Heart left ventricle (tissue), 16 donors: ENCODE measurements at places on chromosomes 2 and 18. TPM values are rescaled to one million over a fixed set of nuclear protein-coding genes. Genes with fewer than 3 reads are reported as not detected.

DNA sequence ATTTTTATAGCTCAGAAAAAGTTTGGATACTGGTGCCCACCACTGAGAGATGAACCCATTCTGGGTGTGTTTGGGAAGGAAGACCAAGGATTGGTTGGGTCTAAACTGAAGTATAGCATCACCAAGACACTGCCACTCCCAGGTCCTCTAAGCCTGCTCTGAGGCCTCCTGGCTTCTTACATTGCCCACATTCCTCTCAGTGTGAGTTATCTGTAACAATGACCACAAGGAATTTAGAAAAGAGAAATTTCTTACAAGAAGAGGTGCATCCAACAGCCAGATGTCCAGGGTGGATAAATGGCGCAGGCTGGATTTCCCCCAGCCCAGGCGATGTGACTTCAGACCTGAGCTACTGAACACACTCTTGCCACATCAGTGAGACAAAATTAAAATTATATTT, 1.6 kb upstream of the GPR45 start:
- no peaks in the 10 kb centered on the region for H3K36me3 ChIP-seq
- no peaks in the 10 kb centered on the region for H3K4me1 ChIP-seq
- no peaks in the 10 kb centered on the region for H3K27me3 ChIP-seq

- no peaks in the 10 kb centered on the region for H3K4me1 ChIP-seq
- DNase-seq, result no peak
- H3K27ac ChIP-seq, result no peak overlapping the region
- no peak overlapping the region for H3K4me3 ChIP-seq
These were observed 71.2 kb downstream of the CERKL start for GRCh38 chr2:181585732-181586131.

CFAP53 gene
- not detected for total RNA-seq

DNA sequence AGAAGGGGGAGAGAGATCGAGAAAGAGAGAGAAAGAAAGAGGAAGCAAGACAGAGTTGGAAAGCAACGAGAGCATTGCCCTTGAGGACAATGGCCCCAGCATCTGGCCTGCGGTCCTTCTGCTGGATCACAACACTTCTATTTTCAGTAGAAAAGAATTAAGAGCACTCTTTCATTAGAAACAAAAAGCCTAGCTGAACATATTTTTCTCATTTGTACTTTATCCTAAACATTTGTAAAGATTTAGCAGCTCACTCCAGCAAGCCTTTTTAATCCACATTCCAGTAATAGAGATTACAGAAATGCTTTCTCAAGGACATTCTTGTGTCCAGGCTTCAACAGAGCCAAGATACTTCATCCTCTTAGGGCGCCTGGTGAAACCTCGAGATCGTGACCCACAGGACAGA, 31.6 kb upstream of the AFF3 start:
- H3K27ac ChIP-seq, result no peak overlapping the region
- no peaks in the 10 kb centered on the region for H3K27me3 ChIP-seq
- no peaks in the 10 kb centered on the region for H3K4me1 ChIP-seq
- H3K4me3 ChIP-seq, result no peak overlapping the region

DNA sequence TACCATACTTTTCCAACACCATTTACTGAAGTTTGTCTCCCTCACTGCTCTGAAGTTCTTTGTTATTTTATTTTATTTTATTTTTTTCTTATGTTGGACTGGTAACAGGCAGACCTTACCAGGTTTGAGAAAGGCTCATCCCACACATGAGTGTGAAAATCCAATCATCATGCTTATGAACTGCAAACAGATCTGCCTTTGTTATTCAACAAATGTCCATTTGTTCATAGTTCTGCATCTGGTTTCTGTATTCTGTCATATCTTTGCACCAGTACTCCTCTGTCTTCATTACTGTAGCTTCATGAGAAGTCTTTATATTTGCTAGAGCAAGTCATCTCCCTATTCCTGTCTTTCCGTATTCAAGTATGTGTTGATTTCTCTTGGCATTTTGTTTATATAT, 5.3 kb downstream of the RNU2-63P start:
- H3K27ac ChIP-seq, result no peak overlapping the region
- no peaks in the 10 kb centered on the region for H3K36me3 ChIP-seq
- H3K4me3 ChIP-seq, result no peak overlapping the region
- H3K27me3 ChIP-seq, result no peaks in the 10 kb centered on the region
- DNase-seq, result no peak

GRCh38 chr18:12470382-12471075, 62.8 kb downstream of the PRELID3A start:
- H3K4me1 ChIP-seq, result no peaks in the 10 kb centered on the region
- no peaks in the 10 kb centered on the region for H3K27me3 ChIP-seq
- H3K4me3 ChIP-seq, result no peak overlapping the region
- no peaks in the 10 kb centered on the region for H3K36me3 ChIP-seq
- DNase-seq, result no peak

MEIS1 gene
- 21.3 TPM for total RNA-seq

RPIA gene
- total RNA-seq, result 13.8 TPM

- no peak for DNase-seq
- H3K4me3 ChIP-seq, result no peak overlapping the region
- no peak overlapping the region for H3K27ac ChIP-seq
- no peaks in the 10 kb centered on the region for H3K27me3 ChIP-seq
- no peaks in the 10 kb centered on the region for H3K4me1 ChIP-seq
These were observed 170.6 kb downstream of the FIGN start for GRCh38 chr2:163565192-163565591.

MERTK gene
- 4.7 TPM for total RNA-seq

DNA sequence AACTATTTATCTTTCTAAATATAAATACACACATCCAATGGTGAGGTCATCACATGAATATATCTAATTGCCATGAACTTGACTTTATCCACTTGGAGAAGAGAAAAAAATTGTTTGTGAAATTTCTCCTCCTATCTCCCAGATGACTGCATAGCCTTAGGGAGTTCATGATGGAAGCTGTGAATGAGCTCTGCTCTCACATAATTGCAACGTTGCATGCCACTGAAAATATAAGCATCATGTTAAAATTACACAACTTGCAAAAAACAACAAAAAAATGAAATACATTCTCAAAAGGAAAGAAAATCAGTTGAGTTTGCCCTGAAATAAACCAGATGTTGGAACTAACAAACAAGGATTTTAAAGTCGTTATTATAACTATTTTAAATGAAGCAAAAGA, 50.6 kb upstream of the OSR1 start:
- no peaks in the 10 kb centered on the region for H3K27me3 ChIP-seq
- H3K27ac ChIP-seq, result no peak overlapping the region
- no peak for DNase-seq
- no peaks in the 10 kb centered on the region for H3K4me1 ChIP-seq
- H3K4me3 ChIP-seq, result no peak overlapping the region

DNA sequence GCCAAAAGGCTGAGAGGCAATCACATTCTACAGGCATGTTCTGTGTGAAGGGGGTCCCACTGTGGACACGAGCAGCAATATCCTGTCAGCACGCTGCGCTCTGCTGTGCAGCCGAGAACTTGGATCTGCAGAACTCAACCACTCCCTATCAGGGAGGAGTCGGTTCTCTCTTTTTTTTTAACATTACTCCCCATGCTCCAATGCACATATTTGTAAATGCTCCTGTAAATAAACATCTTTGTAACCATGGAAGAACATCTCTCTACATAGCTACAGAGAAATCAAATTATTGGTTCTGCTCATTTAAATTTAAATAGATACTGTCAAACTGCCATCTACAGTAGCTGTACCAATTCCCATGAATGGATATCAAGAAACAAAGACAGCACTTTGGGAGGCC, 3.0 kb upstream of the ANKRD23 start:
- peaks cover 59% of the 10 kb centered on the region for H3K36me3 ChIP-seq
- H3K4me1 ChIP-seq, result peaks cover 25% of the 10 kb centered on the region
- no peak overlapping the region for H3K27ac ChIP-seq
- no peak for DNase-seq

DNA sequence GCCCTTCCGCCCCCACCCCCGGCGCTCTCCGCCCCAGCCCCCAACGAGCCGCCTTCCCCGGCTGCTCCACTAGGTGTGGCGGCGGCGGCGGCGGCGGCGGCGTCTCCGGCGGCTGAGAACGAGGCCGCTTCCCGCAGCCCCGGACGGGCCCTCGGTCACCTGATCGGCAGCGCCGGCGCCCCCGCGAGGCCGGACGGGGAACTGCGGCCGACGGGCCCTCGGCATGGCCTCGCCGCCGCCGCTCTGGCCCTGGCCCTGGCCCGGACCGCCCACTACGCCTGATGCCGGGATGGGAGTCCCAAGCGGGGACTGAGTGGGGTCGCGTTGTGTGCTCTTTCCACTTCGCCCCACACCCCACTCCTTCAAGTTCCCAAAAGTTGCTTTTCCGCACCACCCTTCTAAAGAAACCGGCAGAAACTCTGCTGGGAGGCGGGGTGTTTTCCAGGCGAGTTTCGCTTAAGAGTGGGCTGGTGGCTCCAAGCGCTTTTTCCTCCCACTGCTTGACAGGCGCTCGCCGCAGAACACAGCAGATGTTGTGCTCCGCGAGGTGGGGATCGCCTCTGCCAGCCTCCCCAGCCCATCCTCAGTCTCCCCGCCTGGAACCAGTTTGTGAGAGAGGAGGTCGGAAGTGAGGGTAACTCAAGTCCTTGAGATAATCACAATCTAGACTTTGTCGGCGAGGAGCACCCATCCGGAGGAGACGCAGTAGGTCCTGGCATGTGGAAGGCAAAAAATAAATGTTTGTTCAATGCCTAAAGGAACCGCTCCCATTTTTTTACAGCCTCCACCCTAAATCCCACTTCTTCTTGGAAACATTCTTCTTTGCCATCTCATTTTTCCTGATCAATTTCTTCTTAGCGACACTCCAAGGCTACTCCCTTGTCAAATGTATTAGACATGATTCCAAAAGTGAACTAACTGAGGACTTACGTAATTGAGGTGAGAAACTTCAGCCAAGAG, at the start of gene NCKAP1:
Gene NCKAP1, minus strand, starts transcription at position 117 of the 960 bp plus-strand sequence. CDS start 358 bp downstream, outside the sequence.
- H3K4me1 ChIP-seq, result peaks cover 38% of the 10 kb centered on the region
- H3K36me3 ChIP-seq, result no peaks in the 10 kb centered on the region
- peak; percentile 93 for DNase-seq
- no peaks in the 10 kb centered on the region for H3K27me3 ChIP-seq

GRCh38 chr2:229118927-229119326, 152.2 kb downstream of the PID1 start:
- no peak for DNase-seq
- H3K4me1 ChIP-seq, result no peaks in the 10 kb centered on the region
- H3K27ac ChIP-seq, result no peak overlapping the region

DNA sequence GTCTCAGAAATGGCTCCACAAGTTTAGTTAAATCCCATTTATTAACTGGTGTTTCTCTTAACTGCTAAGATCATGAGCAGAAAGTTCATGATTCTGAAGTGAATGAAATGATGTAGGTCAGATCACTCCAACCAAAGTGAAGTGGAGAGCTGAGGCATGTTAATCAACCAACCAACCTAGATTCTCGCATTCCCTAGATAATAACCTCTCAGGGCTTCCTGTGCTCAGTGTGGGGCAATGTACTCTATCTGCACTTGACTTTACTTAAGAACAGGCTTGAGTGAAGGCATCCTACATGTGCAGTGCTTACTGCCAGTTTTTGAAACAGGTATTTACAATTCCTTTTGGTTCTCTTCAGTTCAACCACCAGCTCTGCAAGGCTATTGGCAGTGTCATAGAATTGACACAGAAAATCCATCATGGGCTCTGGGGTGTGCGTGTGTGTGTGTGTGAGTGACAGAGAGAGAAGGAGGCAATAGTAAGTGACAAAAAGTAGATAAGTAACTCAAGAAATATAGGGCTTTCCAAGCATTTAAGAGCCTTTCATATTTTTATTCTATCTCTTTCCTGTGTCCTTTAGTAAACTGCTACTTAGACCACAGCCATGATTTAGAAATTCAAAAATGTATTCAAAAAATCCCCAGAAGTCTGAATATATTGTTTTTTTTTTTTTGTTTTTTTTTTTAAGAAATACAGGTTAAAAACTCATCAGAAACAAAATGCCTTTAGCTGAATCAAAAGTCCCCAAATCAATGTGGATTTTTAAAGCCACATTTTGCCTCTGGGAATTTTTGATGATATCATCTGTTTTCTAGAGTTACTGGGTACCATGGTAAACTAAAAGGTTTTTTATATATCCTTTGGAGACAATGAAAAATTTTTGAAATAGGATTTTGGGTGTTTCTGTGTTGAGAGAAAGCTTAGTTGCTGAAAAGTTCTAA, 28.6 kb downstream of the DOCK10 start:
- no peaks in the 10 kb centered on the region for H3K4me1 ChIP-seq
- no peak overlapping the region for H3K27ac ChIP-seq
- no peak overlapping the region for H3K4me3 ChIP-seq
- H3K36me3 ChIP-seq, result no peaks in the 10 kb centered on the region

GRCh38 chr2:240458044-240458899, 22.8 kb downstream of the GPC1 start:
- DNase-seq, result peak; percentile 24
- peaks cover 9% of the 10 kb centered on the region for H3K27me3 ChIP-seq
- no peaks in the 10 kb centered on the region for H3K36me3 ChIP-seq
- peaks cover 26% of the 10 kb centered on the region for H3K4me1 ChIP-seq
- no peak overlapping the region for H3K27ac ChIP-seq

DNA sequence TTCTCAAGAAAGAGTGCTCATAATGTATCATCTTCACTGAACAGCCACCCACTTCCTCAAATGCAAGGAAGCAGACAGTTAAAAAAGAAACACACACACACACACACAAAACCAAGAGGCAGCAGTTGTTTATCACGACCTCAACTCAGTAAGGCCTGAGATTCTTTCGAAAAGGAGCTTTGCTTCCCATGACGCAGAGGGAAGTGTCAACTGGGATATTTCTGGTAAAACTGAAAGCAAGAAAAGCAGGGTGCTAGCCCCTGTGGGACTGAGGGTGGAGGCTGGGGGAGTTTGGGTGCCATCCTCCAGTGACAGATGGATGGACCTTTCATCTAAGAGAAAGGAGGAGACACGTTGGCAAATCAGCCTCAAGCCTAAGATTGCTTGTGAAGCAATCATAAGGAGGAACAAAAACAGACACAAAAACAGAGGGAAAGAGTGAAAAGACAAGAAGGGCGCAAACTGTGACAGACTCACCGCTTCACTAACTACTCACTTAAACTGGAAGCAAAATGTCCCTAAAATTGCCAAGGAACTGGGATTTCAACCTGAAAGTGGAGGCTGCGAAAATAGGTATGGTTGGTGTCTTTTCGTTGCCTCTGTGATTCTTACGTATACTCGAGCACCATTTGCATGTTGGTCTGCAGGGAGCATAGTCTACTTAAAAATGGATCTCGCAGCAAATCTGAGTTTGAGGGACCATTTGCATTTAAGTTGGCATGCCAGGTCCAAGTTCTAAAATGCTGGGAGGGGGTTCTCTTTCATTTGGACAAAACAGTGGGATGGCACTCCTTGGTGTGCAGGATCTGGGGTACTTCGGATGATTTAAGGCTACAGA, at the start of gene ARHGAP25:
Gene ARHGAP25, plus strand, starts transcription at position 124 of the 838 bp plus-strand sequence. Its CDS starts 389 bp downstream, at position 513.
- H3K4me1 ChIP-seq, result no peaks in the 10 kb centered on the region
- DNase-seq, result no peak
- H3K36me3 ChIP-seq, result no peaks in the 10 kb centered on the region
- H3K4me3 ChIP-seq, result peak within 1 kb of the TSS; percentile 32
- no peak within 1 kb of the TSS for H3K27ac ChIP-seq
